A549 treated with AZD2906 at 1 μM for 4 hours (cell line): ENCODE measurements at places on chromosomes 5 and 9. TPM values are rescaled to one million over a fixed set of nuclear protein-coding genes. Genes with fewer than 3 reads are reported as not detected.

THBS4 gene
- 0.03 to 0.07 TPM (median 0.06 TPM) in 3 of 5 replicates, not detected in the others for total RNA-seq

RABEPK gene
- total RNA-seq = 35.7 to 41.2 TPM (median 38.5 TPM) in 5 replicates

ISOC1 gene
- total RNA-seq = 15.4 to 17.6 TPM (median 16.3 TPM) in 5 replicates

IL11RA gene
- total RNA-seq = 3.9 to 6.4 TPM (median 5.6 TPM) in 5 replicates

PFN3 gene
- not detected in 5 replicates for total RNA-seq

ZFP2 gene
- total RNA-seq = not detected in 5 replicates

CAMK2A gene
- 0.56 to 0.80 TPM (median 0.69 TPM) in 5 replicates for total RNA-seq

FBN2 gene
- 12.9 to 19.1 TPM (median 17.6 TPM) in 5 replicates for total RNA-seq

GFI1B gene
- 0.07 to 0.11 TPM (median 0.10 TPM) in 4 of 5 replicates, not detected in the other for total RNA-seq

PLPP7 gene
- total RNA-seq = 0.11 TPM in 1 of 5 replicates, not detected in the others

TRAF1 gene
- 1.6 to 2.3 TPM (median 1.9 TPM) in 5 replicates for total RNA-seq
